ENCODE measurements at places on chromosomes 6 and 20.

- DNase-seq, result peak; percentile 51
These were observed 54.3 kb upstream of the GATA5 start for GRCh38 chr20:62529896-62530642.

DNA sequence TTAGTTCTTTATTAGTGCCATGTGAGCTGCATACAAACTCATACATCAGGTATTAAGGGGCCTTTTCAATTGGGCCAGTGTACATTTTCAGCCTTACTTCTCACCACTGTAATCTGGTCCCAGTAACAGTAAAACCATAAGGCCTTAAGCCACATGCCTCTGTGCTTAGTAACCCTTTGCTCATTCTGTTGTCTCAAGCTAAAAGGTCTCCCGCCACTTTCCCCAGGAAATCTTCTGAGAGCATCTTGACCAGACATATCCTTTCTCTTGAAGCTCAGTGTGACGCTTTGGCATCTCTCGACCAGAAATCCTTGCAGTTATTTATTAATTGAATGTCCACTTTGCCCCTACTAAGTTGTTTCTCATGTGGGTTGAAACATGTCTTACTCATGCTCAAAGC, 68.0 kb downstream of the CYP39A1 start:
- no peak for DNase-seq

GRCh38 chr6:38184585-38185080, 365.1 kb downstream of the ZFAND3 start:
- DNase-seq, result no peak

- no peak for DNase-seq
These were observed 11.9 kb downstream of the SULF2 start for GRCh38 chr20:47773371-47773786.

DNA sequence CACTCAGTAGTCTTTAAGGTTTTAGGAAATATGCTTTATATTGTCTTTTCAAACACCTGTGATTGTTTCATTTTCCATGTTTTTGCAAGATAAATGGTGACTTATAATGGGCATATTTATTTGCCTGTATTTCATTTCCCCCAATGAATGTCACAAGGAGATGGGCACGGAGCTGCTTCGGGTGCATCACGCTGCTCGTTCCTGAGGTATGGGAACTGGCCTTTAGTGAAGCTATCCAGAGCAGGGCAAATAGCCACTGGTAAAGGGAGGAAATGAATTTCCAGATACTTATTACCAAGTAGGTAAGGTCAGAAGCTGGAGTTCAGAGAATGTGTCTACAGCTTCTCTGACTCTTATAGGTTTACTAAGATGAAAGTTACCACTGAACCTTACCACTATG, 3.7 kb downstream of the POU3F2 start:
- DNase-seq, result no peak

- DNase-seq, result no peak
These were observed 38.5 kb downstream of the RIPOR3 start for GRCh38 chr20:50652702-50653294.

DNA sequence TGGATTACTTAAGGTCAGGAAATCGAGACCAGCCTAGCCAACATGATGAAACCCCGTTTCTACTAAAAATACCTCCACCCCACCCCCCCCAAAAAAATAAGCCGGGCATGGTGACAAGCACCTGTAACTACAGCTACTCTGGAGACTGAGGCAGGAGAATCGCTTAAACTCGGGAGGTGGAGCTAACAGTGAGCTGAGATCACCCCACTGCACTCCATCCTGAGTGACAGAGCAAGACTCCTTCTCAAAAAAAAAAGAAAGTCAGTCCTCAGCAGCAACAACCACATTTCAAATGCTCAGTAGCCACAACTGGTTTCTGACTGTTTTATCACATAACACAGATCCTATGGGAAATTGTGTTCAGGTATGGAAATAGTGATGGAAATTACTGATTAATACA, 135.3 kb downstream of the HFE start:
- no peak for DNase-seq

DNA sequence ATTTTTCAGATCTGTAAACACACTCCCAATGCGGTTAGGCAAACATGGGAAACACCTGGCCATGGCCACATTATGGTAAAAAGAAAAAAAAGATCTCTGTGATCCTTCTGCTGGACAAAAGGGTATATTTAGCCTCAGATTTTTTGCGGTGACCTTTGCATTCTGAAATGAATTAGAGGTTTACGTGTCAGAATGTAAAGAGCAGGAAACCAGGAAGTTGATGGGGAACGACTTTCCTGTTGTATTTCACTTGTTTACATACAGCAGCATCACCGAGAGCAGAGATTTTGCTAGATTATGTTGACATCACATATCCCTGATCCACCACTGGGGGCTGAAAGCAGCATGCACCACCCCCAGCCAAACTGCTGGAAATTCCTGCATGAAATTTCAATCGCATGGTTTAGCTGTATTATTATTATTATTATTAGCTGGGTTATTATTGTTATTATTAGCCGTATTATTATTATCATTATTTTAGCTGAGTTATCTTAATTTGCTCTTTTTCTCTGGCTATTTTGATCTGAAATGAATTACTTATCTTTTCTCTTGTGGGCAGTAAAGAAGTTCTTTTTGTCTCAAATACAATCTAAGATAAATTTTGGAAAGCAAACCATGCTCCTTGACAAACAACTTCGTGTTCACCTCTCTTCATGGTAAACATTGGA, 189.4 kb downstream of the ZFP64 start:
- no peak for DNase-seq

DNA sequence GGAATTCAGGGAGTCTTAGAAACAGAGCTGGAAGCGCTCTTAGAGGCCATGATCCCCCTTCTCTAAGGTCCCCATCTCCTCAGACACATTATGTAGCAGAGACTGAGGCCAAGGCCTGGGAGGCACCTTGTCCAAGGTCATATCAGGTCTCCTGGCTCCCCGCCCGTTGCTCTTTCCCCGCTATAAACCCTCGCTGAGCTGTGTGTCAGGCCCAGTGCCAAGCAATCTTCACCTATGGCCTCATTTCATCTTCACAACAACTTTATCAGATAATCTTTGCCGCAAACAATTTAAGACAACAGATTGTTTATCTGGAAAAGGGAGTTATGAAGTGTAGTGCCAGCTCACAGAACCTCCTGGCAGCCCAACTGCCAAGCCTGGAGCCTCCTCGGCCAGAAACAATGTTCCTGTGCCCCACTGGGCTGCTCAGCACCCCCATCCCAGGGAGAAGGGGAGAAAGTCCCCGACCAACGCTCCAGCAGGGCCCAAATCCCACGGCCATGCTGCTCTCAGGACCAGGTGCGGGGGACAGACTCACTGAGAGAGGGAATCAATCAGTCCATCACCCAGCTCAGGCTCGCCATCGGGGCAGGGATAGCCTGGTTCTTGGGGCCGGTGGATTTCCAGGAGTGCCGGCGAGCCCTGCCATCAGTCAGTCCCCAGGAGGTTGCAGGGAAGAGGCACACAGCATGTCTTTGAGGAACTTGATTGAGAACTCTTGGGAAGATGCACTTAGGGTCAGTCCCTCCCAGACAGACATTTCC, 16.9 kb upstream of the FANCE start:
- no peak for DNase-seq

Measured in umbilical cord (tissue), 2 donors.